Stimulated activated CD8-positive, alpha-beta memory T cell treated with anti-CD3 and anti-CD28 coated beads, Interleukin-7, amount 100 ng/mL, for 1 hour (primary cell): ENCODE measurements at places on chromosomes 16 and 17.

- no peak for DNase-seq
These were observed 106.3 kb downstream of the SMG6 start for GRCh38 chr17:2197271-2197670.

DNA sequence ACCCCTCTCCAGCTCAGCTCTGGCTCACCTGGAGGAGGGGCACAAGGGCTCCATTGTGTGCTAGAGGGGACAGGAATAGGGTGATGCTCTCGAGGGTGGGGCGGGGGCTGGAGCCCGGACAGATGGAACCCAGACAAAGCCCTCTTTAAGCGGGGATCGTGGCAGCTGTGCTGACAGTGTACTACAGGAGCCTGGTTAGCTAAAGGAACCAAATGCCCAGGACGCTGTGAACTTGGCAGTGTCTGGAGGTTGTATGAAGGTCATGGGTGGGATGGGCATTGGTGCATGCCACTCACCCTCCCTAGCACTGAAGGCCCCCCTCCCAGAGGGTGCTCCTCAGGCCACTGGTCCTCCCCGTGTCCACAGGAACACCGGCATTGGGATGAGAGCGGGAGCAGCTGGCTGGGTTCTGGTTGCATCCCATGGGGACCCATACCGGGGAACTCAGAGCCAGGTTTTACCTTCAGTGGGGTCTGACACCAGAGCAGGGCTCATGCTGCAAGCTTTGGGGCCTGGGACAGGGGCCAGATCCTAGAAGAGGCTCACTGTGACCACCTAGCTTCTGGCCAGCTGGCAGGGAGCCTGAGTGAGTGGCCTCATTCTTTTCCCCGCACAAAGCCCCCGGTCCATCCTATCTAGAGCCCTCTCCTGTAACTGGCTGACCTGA, 11.9 kb downstream of the KIF19 start:
- no peak for DNase-seq

GRCh38 chr16:48444574-48444973, 59.4 kb upstream of the SIAH1 start:
- DNase-seq: no peak

GRCh38 chr16:74926805-74927204, 58.1 kb downstream of the WDR59 start:
- DNase-seq: no peak

- no peak for DNase-seq
These were observed 14.0 kb downstream of the CLEC19A start for GRCh38 chr16:19299565-19299964.

GRCh38 chr17:57551321-57552079, 193.6 kb downstream of the CCDC182 start:
- no peak for DNase-seq

- no peak for DNase-seq
These were observed 58.3 kb downstream of the SREBF1 start for GRCh38 chr17:17778308-17779014.

- DNase-seq: no peak
These were observed 23.7 kb upstream of the ITGAX start for GRCh38 chr16:31331141-31331764.

DNA sequence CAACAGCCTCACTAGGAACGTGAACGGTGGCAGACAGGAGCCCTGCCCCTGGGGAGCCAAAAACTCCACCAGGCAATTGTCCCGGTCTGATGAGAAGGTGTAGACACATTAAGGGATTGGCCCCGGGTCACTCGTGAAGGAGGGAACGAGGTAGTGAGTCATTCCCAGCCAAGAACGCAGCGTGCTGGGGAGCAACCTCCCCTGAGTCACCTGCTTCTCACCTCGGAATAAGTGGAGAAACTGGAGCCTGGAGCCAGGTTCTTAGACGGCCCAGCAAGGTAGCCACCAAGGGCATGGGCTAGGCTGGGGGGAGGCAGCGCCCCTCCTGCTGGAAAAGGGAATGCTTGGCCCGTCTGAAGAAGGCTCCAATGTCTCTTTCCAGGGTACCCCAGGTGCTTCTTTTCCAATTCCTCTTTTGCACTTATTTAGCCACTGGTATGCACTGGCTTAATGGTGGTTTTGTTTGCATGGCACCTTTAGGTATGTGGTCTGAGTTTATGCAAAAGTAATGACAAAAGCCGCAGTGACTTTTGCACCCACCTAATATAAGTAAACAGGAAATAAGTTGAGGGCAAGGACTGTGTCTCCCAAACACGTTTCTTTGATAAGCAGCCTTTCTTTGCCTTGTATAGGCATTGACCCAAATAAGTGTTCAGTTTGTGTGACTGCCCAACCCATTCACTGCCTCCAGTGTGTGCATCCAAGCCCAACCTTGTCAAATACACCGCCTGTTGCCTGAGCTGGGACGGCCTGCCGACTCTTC, 1.8 kb upstream of the HELZ start:
- no peak for DNase-seq

GRCh38 chr17:50173335-50173941, 7.6 kb downstream of the SGCA start:
- DNase-seq: no peak

DNA sequence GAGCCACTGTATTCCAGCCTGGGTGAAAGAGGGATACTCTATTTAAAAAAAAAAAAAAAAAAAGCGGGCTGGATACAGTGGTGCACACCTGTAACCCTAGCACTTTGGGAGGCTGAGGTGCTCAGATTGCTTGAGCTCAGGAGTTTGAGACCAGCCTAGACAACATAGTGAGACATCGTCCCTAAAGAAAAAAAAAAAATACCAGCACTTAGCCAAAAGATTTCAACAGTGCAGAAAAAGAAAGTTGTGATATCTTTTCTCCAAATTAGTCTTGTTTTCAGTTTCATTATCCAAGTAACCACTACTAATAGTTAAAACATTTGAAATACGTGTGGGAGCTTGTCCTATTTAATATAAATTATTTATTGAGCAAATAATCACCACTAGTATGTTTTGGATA, 48.7 kb downstream of the TENT4B start:
- no peak for DNase-seq

- DNase-seq: no peak
These were observed 21.2 kb upstream of the LRRC37A start for GRCh38 chr17:46273541-46274236.

DNA sequence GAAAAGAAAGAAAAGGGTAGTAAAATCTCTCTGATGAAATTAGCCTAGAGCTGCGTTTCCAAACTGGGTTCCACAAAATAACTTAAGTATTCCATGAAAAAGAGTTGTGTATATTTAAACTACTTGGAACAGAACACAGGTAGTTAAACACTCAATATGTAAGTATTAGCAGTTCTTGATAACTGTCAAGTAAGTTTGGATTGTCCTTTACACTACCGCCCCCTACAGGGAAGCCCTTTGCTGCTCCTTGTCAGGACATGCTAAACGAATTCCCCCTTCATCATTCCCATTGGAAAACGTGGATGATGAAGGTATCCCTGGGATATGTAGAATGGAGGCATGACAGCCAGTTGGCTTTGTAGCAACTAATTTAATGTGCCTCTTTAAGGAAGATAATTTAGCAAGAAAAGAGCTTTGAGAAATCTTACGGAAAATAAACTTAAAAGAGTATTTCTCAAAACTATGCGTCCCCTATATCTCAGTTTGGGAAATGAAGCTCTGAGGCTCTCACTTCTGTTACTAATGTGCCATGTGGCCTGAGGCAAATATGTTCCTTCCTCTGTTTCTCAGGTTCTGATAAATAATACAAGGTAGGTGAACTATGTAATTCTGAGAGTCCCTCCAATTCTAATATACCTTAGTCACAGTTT, 18.8 kb downstream of the NCBP3 start:
- peak; percentile 40 for DNase-seq

DNA sequence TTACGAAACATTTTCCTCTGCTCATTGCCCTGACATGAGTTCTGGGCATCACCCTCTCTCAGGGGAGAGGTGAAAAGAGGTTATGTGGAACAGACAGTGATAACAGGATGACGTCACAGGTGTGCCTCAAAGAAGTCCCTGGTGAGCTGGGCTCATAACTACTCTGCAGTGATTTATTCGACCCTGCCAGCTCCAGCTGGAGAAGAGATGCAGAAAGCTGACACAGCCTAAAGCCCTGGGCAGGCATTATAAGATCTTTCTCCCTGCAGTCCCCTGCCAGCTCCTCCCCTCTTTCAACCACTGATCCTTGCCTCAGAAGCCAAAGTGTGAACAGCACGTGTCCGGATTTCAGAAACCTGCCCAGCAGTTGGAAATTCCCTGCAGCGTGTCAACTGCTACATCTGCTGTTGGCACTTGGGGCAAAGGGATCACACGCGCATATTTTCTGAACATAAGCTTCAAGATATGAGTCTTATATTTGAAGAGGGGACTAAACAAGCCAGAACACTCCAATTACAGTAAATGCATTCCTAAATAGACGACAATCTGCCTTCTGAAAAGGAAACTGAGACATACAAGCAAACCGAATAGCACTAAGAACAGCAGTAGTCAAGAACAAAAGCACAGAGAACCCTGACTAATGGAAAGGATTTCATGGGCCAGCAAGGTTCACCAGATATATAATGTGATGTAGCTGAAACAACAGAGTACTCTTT, 80.5 kb downstream of the SMG6 start:
- peak; percentile 51 for DNase-seq

GRCh38 chr16:28491970-28492474, at the start of gene CLN3:
CLN3 (minus strand) TSS chr16:28492074; CDS start chr16:28491759, 315 bp downstream.
- DNase-seq: peak; percentile 64

DNA sequence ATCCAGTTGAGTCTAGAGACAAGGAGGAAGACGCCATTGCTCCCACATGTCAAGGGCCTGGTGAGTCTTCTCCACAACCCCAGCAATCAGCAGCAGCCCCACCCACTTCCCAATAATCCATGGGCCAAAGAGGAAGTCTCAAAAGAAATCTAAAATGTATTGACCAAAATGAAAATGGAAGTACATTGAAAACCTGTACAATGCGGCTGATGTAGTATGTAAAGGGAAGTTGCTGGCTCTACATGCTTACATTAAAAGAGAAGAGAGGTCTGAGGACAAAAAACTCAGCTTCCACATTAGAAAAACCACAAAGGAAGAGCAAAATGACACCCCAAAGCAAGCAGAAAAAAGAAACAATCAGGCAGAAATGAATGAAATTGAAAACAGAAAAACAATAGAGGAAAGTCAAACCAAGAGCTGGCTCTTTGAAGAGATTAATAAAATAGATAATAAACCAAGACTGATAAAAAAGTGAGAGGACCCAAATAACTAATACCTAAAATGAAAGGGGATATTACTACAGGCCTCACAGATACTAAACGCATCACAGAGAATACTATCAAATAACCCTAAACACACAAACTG, 100.6 kb upstream of the METRNL start:
- no peak for DNase-seq

- DNase-seq: no peak
These were observed 4.0 kb upstream of the SLC5A2 start for GRCh38 chr16:31478956-31479355.

DNA sequence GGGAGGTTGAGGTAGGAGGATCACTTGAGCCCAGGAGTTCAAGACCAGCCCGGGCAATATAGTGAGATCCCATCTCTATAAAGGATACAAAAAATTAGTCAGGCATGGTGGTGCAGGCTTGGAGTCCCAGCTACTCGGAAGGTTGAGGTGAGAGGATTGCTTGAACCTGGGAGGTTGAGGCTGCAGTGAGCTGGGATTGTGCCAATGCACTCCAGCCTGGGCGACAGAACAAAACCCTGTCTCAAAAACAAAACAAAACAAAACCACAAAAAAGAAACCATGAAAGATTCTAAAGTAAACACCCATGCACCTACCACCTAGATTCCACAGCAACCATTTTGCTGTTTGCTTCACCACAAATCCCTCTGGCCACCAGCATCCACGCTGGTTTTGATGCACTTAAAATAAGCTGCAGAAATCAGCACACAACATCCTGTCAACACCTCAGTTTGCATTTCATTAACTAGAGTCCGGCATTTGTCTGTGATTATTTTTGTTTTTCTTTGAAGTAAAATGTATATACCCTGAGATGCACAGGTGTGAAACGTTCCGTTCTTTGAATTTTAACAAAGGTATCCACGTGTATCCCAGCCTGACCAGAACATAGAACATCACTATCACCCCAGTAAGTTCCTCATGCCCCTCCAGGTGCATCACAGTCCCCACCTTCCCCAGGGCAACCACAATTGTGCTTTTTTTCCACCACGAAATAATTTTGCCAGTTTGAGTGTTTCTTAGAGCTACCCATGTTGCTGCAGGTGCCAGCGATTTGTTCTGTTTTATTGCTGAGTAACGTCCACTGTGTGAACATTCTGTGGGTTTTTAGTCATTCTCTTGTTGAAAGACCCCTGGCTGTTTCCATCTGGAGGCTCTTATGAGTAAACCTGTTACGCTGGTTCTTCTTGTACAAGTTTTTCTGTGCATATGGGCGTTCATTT, 191.5 kb downstream of the SEC14L1 start:
- DNase-seq: no peak

DNA sequence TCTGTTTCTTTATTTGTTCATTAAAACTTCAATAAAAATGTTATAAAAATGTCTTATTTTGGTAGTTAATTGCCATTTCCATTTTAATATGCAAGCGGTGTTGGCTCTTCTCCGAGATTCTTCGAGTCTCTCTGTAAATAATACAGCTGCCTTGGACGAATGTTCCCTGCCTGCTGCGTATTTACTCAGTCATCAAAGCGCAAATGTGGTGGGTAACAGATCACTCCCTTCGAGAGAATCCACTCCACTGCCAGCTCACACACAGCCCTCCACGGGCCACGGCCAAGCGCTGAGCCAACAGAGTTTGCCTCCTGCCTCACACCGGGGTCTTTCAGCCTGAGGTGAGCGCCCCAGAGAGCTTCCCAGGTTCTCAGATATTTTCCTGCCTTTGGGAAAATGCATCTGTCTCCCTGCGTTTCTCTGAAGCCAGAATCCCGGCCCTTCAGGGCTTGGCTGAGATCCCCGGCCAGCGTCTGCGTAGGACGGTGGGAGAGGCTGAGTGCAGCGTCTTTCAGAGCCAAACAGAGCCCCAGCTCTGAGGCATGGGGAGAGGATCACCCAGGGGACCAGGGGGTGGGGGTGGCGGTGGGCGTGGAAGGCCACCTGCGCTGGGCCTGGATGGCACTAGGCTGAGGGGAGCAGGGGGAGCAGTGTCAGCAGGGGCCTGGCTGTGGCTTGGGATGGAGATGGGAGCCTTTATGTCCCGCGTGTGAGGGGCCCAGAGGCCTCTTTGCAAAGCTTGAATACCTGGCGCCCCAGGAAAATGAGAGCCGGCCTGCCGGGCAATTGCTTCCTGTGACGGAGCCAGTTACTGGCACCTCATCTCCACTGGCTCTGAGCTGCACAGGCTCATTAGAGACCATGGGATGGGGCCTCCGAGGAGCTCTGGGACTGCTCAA, 248.7 kb downstream of the RBFOX3 start:
- no peak for DNase-seq

GRCh38 chr17:31446195-31446967, 54.9 kb downstream of the RAB11FIP4 start:
- no peak for DNase-seq

DNA sequence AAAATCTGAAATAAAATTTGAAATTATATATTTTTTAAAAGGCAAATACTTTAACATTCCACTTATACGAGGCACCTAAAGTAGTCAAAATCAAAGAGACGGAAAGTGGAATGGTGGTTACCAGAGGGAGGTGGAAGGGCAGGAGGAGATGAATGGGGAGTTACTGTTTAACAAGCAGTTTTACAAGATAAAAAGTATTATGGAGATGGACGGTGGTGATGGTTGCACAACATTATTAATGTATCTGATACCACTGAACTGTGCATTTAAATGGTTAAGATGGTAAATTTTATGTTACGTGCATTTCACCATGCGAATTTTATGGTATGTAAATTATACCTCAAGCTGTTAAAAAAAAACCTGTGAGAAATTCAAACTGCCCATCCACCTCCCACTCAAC, 5.4 kb downstream of the CMC2 start:
- DNase-seq: no peak

- no peak for DNase-seq
These were observed 1.4 kb upstream of the PITPNA start for GRCh38 chr17:1563786-1564613.
